Lower lobe of right lung (tissue), 2 donors: ENCODE measurements at places on chromosomes 13 and 19. TPM values are rescaled to one million over a fixed set of nuclear protein-coding genes. Genes with fewer than 3 reads are reported as not detected.

GPR180 gene
- 5.5 TPM for total RNA-seq

CLEC17A gene
- total RNA-seq: not detected

GAPDHS gene
- total RNA-seq: not detected

THSD1 gene
- total RNA-seq: 14.9 TPM

SRRM5 gene
- total RNA-seq: 0.24 TPM

NKPD1 gene
- not detected for total RNA-seq

ATP4A gene
- not detected for total RNA-seq

GRCh38 chr19:4709440-4710280 is 14.0 kb downstream of the DPP9 start:
- H3K36me3 ChIP-seq: peaks cover 75% of the 10 kb centered on the region
- no peak for DNase-seq
- no peaks in the 10 kb centered on the region for H3K27me3 ChIP-seq
- peak overlapping the region; percentile 41 for H3K27ac ChIP-seq
- H3K4me1 ChIP-seq: peaks cover 61% of the 10 kb centered on the region

GRCh38 chr13:78201411-78201810 is 282.8 kb upstream of the EDNRB start:
- H3K4me1 ChIP-seq: no peaks in the 10 kb centered on the region
- H3K27me3 ChIP-seq: no peaks in the 10 kb centered on the region
- H3K36me3 ChIP-seq: no peaks in the 10 kb centered on the region
- H3K4me3 ChIP-seq: no peak overlapping the region
- DNase-seq: no peak

DNA sequence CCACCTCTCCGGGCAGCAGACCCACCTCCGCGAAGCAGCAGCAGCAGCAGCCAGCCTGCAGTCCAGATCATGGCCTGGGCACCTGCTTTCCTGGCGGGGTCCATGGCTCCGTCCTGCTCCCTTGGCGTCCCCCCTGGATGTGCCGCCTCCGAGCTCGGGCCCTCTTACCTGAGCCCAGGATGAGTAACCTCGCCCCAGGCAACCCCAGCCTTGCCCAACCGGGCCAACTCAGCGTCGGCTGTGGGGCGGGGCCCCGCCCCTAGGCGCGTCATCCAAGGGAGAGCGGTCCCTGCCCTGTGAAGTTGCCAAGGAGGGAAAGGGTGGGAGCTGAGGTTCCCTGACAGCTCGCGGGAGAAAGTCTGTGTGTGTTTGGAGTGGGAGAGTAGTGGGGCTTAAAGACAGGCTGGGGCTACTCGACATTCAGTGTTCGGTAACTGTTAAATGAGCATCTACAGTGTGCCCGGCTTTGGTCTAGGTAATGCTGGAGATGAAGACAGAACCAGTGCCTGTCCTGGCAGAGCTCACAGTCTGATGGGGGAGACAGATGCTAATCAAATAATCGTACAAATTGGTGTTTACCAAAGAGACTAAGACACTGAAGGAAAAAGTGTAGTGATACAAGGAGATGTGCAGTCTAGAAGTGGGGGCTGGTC is at the start of gene LYPD3:
LYPD3 (minus strand) TSS at position 141 of the 653 bp plus-strand sequence; CDS start at position 104, 37 bp downstream.
- peak within 1 kb of the TSS; percentile 74 for H3K4me3 ChIP-seq
- DNase-seq: no peak
- peak within 1 kb of the TSS; percentile 83 for H3K27ac ChIP-seq

DNA sequence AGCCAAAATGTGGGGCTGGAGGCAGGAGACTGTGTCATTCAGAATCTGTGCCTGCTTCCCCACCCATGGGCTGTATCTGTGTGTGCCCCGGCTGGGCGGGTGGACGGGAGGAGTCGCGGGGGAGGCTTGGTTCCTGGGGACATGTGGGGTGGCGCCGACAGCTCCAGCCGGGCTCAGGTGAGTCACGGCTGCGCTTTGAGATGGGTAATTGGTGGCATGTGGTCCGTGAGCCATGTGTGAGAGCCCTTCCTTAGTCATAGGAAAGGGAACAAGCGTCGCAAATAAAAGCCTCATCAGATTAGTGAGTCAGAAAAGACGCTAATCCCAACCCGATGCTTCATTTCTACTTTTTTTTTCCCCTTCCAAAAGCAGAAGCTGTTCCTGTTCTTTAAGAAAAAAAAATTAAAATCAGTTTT is 118.6 kb upstream of the ZNF536 start:
- no peak overlapping the region for H3K27ac ChIP-seq
- H3K36me3 ChIP-seq: no peaks in the 10 kb centered on the region
- no peak overlapping the region for H3K4me3 ChIP-seq
- H3K4me1 ChIP-seq: no peaks in the 10 kb centered on the region

GRCh38 chr13:110030394-110030928 is 244.1 kb upstream of the IRS2 start:
- no peaks in the 10 kb centered on the region for H3K4me1 ChIP-seq
- H3K4me3 ChIP-seq: no peak overlapping the region
- DNase-seq: no peak
- H3K27ac ChIP-seq: no peak overlapping the region
- no peaks in the 10 kb centered on the region for H3K36me3 ChIP-seq
- H3K27me3 ChIP-seq: no peaks in the 10 kb centered on the region

DNA sequence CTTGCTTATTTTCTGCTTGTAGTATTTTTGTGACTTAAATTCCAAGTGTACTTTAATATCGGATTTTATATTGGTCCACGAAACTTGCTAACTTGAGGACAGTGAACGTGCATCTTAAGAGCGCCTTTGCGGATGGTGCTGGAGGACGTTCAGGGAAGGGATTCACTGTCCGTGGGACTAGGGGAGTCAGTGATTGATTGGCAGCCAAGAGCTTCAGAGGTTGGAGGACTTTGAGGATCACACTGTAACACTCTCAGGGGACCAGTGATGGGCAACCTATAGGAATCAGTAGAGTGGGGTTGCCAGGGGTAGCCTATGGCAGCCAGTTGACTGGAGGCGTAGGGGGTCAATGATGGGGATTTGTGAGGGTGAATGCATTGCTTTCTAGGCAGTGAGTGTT is 516 bp downstream of the ZNF175 start:
- peaks cover 30% of the 10 kb centered on the region for H3K36me3 ChIP-seq
- no peaks in the 10 kb centered on the region for H3K27me3 ChIP-seq
- peak overlapping the region; percentile 64 for H3K4me3 ChIP-seq
- H3K27ac ChIP-seq: peak overlapping the region; percentile 54

- no peaks in the 10 kb centered on the region for H3K36me3 ChIP-seq
- no peak overlapping the region for H3K4me3 ChIP-seq
- no peak for DNase-seq
- H3K4me1 ChIP-seq: no peaks in the 10 kb centered on the region
Observed at GRCh38 chr13:103471896-103472295, 405.7 kb upstream of the SLC10A2 start.
